ENCODE measurements at places on chromosomes 7 and 10. TPM values are rescaled to one million over a fixed set of nuclear protein-coding genes. Genes with fewer than 3 reads are reported as not detected.
A peak's percentile ranks its signal among the peaks of the same experiment; 100 is the strongest.

- DNase-seq: no peak
Measured at GRCh38 chr7:144006692-144007042, 6.5 kb downstream of the OR6B1 start.

- DNase-seq: no peak
Measured at GRCh38 chr10:10797513-10797912, 220.2 kb upstream of the CELF2 start.

DNA sequence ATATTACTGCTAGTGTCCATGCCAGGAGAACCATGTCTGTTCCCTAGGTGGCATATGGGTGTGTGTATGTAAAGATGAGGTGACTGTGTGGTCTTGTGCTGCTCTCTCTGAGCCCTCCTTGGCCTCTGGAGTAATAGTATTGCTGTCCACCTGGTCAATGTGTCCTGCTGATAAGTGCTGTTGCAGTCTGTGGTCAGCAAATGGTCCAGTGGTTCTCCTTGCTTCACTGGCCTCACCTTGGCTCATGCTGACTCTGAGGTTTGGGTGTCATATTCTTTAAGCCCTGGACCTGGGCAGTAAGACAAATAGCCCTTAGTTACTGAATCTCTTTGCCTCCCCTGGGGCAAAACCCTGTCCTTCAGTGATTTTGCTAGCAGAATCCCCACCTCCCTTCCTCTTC is 56.8 kb downstream of the TPST1 start:
- DNase-seq: no peak

HYAL4 gene
- 0.41 TPM for total RNA-seq

GRCh38 chr10:97168645-97169044 is 17.1 kb downstream of the SLIT1 start:
- no peak for DNase-seq

SPDYE16 gene
- not detected for total RNA-seq

GRCh38 chr7:93920496-93921182 is 896 bp upstream of the GNG11 start:
- DNase-seq: no peak

SORBS1 gene
- total RNA-seq: 428 TPM

CYP3A5 gene
- total RNA-seq: not detected

- no peak for DNase-seq
Measured at GRCh38 chr10:100693821-100694220, 51.6 kb upstream of the PAX2 start.

GRCh38 chr10:2641028-2641427 is 426.3 kb upstream of the PFKP start:
- no peak for DNase-seq

DNA sequence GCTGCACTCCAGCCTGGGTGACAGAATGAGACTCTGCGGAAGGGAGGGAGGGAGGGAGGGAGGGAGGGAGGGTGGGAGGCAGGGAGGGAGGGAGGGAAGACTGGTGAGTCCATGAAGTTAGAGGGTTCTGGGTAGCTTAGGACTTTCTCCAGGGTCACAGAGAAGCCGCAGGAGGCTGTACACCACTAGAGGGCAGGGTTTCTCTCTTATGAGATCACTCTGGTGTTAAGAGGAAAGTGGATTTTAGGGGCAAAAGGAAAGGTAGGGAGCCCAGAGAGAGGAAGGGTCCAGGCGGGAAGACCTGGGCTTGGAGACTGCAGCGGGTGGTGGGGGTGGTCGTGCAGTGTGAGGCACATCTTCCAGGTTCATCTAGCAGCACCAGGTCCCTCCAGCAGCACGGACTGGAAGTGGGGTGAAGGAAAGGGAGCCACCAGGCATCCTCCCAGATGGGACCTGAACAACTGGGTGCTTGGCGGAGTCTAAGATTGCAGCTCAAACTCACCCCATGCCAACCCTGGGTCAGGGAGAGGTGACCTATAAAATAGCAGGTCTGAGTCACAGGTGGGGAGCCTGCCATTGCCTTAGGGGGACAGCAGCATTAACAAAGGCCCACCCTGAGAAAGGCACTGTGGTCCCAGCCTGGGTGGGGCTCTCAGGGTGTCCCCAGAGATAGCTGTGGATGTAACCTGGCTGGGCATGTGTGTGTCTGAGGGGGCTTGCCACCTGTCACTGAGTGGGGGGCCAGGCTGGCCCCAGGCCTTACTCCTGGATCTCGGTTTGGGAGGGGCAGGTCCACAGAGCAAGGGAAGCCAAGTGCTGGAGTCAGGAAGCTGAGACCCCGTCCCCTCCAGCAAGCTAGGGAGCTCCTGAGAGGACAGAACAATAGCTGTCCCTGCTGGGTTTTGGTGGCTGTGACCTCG is 48.5 kb upstream of the SLC29A3 start:
- DNase-seq: peak; percentile 69

DNA sequence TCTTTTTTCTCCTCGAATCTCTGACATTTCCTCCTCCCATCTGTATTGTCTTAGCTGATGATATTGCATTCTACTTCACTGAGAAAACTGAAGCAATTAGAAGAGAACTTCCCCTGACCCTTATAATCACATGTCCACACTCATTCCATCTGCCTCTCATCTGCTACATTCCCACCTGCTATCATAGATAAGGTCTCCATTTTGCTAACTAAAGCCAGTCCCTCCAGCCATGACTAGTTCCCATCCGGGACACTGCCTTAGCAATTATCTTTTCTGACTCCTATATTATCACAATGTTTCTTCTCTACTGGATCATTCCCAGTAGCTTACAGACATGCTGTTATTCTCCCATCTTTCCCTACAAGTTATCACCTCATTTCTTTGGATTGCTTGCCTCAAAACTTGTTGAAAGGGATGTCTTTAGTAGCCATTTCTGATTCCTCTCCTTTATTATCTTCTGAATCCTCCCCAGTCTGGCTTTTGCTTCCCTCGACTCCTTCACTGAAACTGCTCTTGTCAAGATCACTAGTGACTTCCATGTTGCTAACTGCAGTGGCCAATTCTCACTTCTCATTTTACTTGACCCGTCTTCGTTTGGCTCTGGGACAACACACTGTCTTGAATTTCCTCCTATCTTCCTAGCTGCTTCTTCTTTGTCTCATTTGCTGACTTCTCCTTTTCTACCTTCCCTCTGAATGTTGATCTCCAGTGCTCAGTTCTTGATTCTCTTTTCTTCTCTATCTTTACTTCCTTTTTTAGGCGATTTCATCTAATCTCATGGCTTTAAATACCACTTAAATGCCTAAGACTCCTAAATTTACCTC is 35.9 kb downstream of the FZD1 start:
- DNase-seq: no peak

CPN1 gene
- not detected for total RNA-seq

- DNase-seq: no peak
Measured at GRCh38 chr10:74314166-74314565, 163.1 kb downstream of the ADK start.

DNA sequence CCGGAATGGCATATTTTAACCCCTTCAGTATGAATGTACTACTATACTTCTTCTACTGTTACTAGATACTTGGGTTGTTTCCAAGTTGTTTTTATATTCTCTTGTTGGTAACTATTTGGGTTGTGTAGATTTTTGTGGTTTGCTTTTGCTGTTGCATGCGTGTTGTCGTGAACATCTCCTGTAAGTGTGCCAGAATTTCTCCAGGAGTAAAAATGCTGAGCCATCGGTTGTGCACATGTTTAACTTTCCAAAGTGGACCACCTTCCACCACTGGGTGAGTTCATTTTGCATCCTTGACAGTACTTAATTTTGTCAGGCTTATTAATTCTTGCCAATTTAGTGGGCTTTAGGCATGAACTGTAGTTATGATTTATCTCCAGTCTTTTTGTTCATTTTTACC is 47.9 kb downstream of the CSGALNACT2 start:
- no peak for DNase-seq

DNA sequence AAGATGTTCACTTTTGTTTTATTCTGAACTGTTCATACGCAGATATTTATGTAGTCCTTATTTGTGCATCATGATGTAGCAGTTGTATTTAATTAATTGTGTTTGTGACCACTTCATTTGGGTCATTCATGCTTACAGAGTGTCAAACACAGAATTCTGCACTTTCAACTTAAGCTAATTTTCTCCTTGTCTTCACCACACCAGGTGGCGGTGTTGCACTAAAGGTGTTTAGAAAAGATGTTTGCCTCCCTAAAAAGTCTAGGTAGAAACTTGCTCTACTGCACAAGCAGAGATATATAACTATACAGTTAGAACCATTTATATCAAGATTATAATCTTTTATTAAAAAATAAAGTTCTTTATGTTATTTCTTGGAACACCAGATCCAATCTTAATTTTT is 1.3 kb upstream of the TAS2R38 start:
- no peak for DNase-seq

DNA sequence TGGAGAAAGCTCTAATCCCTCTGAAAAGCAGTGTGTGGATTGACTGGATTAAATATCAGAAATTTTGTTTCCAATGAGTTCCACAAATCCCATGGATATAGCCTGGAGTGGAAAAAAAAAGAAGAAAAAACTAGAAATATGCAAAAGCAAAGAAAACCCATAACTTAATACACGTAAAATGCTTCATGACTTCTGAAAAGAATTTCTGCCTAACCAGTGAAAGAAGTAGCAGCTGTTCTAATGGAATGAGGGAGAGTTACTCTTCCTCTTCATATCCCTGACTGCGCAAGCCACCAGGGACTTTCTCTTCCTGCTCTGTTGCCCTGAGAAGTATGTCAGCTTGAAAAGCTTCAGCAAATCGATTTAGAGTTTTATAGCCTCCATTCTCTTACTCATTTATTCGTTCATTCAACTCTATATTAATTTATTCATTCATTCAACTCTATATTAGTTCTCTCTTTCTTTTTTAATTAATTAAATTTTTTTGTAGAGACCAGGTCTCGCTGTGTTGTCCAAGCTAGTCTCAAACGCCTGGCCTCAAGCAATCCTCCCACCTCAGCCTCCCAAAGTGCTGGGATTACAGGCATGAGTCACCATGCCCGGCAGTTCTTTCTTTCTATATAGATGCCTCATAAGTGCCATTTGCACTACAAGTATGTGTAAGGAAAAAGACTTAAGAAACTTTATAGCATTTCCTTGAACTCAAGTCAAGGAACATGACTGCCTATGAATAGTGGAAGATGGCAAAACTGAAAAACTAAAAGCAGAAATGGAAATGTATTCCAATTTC is 447.3 kb upstream of the NRP1 start:
- DNase-seq: no peak

DNA sequence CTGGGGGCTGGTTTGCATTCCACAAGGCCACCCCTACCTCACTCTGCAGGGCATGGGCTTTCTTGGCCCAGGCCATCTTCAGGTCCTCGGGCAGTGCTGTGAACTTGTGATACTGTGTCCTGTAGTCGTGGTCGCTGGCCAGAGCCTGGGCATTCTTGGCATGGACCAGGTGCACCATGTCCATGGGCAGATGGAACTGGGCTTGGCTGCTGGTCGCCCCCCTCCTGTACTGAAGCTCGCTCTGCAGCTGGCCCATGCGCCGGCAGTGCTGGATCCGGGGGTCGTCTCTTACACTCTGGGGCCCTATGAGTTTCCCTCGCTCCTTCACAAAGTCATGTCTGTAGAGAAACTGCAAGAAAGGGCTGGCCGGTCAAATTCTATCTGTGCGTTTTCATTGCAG is 51.7 kb downstream of the HABP2 start:
- no peak for DNase-seq

GRCh38 chr10:110413903-110414547 is 83.7 kb upstream of the DUSP5 start:
- no peak for DNase-seq

- DNase-seq: no peak
Measured at GRCh38 chr7:94530109-94530508, 20.5 kb downstream of the CASD1 start.

HMX2 gene
- not detected for total RNA-seq

TEX47 gene
- not detected for total RNA-seq

GRCh38 chr10:97851341-97852001 is 1.8 kb downstream of the GOLGA7B start:
- DNase-seq: no peak

BICC1 gene
- total RNA-seq: 15.9 TPM

- no peak for DNase-seq
Measured at GRCh38 chr10:129307141-129307540, 159.9 kb upstream of the MGMT start.

HACD1 gene
- 162 TPM for total RNA-seq

GRCh38 chr10:15419279-15419874 is 48.3 kb upstream of the FAM171A1 start:
- DNase-seq: peak; percentile 38

DNA sequence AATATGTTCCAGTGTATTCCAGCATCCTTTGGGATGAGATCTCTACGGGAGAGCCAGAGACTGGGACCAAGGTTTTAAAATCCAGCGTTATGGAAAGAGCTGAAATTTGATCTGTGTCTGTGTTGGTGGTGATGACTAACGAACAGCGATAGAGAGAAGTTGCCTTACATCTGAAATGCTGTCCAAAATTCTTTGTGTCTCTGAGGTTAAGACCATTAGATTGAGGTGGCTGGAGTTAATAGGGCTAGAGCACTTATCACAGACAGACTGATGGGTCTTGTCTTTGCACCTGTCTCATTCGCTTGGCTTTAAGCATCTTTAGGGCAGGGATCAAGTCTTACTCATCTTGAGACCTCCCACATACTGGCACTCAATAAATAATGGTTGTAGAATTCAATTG is 41.0 kb upstream of the RAPGEF5 start:
- DNase-seq: no peak

CARD11 gene
- total RNA-seq: 0.96 TPM

HECW1 gene
- not detected for total RNA-seq

- DNase-seq: no peak
Measured at GRCh38 chr10:11823989-11824346, 812 bp downstream of the PROSER2 start.

DNA sequence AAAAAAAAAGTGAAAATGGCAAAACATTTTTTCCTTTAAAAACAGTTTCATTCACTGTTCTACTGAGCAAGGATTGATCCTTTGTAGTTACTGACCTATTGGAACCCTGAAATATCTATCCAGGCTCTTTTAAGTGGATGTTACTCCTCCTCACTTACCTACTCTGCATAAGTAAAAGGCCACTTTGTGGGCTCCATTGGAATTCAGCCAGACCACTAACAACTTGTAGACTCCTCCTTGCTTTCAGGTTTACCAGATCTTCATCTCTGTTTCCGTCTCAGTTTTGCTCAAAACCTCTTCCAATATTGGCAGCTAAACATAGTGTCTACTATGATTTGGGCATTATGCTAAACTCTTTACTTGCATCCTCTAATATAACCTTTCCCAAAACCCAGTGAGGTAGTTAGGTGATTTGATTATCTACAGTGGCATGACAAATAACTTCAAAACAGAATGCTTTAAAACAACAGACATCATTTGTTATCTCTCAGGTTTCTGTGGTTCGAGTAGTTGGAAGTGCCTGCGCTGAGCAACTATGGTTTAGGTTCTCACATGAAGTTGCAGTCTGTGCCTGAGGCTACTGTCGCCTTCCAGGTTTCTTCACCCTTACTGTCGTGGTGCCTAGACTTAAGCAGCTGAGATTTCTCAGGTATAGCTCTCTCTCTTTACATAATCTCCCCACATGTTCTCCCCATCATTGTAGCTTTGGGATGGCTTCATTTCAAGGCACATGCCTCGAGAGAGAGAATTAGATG is 698.2 kb downstream of the REEP3 start:
- DNase-seq: no peak

- DNase-seq: no peak
Measured at GRCh38 chr7:32177232-32177631, 107.0 kb upstream of the PDE1C start.

- DNase-seq: peak; percentile 58
Measured at GRCh38 chr7:17769918-17770317, 170.4 kb downstream of the SNX13 start.

- DNase-seq: no peak
Measured at GRCh38 chr7:37516664-37517063, 68.0 kb upstream of the ELMO1 start.

Measured in right cardiac atrium (tissue), 5 donors.